Activated CD8-positive, alpha-beta memory T cell treated with anti-CD3 and anti-CD28 coated beads for 24 hours (primary cell): ENCODE measurements at places on chromosomes 4 and X.

GRCh38 chr4:127586922-127587571 is 45.7 kb upstream of the INTU start:
- DNase-seq = no peak

DNA sequence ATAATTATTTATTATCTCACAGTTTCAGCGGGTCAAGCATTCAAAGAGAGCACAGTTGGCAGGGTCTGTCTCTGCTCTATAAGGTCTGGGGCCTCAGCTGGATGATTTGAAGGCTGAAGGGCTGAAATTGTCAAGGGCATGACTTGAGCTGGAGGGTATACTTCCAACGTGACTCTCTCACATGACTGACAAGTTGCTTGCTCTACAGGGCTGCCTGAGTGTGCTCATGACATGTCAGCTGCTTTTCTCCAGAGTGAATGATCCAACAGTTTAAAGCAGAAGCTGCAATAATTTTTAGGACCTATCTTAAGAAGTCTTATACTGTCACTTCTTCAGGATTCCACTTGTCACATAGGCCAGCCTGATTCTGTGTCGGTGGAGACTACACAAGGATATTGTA is 51.2 kb downstream of the TIGD2 start:
- DNase-seq = no peak

DNA sequence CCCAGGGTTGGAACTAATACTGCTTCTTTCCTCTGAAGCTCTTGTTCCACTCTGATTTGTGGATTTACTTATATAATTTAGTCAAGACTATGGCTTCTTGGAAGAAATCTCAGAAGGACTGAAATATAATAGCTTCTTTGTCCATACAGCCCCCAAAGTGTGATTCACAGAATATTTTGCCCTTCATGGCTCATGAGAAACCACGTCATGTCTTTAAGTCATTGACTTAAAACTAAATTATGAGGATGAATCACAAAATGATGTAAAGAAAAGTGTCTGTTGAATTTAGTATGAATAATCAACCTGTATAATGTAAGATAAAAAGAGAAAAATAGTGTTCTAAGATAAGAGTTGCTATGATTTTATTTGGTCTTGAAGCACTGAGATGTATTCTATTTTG is 43.3 kb upstream of the AGA start:
- no peak for DNase-seq

DNA sequence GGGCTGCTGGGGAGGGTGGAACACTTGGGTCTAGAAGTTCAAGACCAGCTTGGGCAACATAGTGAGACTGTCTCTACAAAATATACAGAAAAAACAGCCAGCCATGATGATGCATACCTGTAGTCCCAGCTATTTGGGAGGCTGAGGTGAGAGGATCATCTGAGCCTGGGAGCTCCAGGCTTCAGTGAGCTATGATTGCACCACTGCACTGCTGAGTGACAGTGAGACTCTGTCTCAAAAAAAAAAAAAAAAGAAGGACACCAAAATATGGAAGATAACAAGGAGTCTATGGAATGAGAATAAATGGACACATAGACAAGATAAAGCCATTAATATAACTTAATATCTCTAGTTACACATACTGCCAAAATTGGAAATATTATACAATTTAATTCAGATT is 62.7 kb upstream of the IL15 start:
- no peak for DNase-seq

DNA sequence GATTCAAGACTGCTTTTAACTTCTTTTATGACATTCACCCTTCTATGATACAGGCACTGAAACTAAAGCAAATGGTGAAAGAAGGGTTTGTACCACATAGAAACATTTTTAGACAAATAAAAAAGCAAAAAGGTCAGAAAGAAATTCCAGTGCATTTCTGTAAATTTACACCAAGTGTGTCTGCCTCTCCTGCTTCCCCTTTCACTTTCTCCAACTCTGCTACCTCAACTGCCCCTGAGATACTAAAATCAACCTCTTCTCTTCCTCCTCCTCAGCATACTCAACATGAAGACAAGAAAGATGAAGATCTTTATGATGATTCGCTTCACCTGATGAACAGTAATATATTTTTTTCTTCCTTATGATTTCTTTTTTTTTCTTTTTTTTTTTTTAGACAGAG is 187.9 kb downstream of the LRBA start:
- no peak for DNase-seq

GRCh38 chr4:122604146-122604545 is 16.7 kb downstream of the IL21 start:
- DNase-seq = no peak

DNA sequence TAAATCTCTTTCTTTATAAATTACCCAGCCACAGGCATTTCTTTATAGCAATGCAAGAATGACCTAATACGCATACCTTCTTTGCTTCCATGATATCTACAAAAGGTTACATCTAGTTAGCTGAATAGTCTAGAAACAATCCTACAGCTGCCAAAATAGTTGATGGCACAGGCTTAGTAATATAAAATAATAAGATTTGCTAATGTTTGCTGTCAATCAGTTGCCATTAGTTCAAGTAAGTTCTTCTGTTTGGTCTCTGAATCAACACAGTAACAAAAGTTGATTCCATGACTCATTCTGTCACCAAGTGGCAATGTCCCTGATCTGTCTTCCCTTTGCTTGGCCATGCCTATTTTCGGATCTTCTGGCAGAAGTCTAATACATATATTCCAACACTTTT is 470.2 kb downstream of the SPRY1 start:
- DNase-seq = no peak

DNA sequence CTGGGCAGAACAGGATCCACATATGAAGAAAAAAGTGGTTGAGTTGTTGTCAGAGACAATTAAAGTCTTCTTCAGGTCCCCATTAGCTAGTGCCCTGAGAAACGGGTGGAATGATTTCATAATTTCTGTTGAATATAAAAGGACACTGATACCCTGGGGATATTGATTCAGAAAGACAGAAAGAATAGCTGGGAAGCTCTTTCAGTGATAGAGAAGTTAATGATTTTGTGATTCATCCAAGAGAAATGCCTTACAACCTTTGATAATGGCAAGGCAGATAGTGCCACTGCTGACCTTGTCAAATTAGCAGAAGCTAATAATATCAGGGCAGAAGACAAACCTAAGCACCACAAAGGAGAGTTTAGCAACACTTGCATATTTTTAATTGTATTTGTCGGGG is 37.9 kb downstream of the UNC5C start:
- DNase-seq = no peak

DNA sequence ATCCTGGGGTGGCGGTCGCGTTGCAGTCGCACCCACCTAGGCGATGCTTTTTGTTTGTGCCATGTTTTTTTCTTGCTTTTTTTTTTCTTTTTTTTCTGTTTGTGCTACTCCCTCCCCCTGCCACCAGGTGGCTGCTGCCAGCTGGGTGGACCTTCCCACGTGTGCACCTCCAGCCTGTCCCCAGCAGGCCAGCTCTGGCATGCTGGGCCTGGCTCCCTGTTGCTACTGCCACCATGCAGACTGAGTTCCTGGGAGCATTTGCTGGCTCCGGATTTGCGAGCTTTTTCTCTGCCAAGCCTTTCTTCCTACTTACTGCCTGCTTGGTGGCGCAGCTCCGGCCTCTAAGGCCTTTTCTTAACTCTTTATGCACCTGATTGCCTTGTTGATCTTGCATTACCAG is 161.2 kb upstream of the WDFY3 start:
- DNase-seq = no peak

DNA sequence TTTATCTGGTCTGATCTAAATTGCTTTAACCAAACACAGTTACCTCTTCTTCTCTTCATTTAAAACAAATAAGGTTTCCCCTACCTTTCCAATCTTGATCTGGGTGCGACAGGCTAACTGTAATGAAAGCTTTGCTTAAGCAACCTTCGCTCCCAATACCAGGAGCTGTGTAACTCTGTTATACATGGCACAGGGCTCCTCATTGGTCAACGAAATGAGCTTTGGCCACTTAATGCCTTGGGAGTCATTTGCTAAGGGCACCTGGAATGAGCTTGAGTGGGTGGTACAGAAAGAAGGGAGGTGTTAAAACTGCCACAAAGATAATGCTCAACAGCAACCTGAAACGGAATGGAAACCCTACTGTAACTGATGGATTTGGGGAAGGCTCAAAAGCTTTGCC is 140.5 kb downstream of the CHRNA9 start:
- DNase-seq = no peak

DNA sequence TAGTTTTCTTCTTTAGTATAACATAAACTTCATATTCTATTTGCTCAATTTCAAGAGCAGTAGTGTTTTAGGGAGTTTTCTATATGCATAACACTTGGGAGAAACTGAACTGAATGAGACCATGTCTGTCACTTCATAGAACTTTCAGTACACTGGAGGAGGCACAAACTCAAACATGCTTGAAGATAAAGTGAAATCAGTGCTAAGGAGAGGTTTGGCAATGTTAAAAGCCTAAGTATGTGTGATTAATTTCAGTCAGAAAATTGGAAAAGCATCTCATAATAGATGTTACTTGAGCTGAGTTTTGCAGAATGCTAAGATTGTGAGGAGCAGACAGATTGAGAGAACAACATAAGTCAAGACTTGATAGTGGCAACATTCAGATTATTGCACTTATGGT is 411.2 kb upstream of the HS3ST1 start:
- no peak for DNase-seq

- no peak for DNase-seq
Observed at GRCh38 chr4:7808752-7809151, 130.9 kb downstream of the AFAP1 start.

DNA sequence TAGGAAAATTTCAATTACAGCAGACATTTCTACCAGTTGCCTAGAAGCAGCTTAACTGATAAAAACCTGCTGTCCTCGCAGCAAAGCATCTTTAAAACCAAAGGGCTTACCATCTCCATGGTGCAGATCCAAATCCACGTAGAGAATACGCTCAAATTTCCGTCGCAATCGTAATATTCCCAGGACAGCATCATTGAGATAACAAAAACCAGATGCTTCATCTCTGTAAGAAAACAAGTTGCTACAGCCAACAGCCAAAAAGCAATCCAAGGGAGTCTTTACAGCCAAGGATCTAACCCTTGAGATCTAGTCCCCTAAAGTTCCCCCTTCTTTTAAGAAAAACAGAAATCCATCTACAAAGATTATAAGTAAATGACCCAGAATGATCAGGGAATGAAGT is 77.6 kb downstream of the HDAC8 start:
- no peak for DNase-seq

- DNase-seq = no peak
Observed at GRCh38 chr4:160019936-160020335, 917.1 kb downstream of the RAPGEF2 start.

GRCh38 chrX:120512627-120513026 is 43.5 kb upstream of the LAMP2 start:
- DNase-seq = no peak

DNA sequence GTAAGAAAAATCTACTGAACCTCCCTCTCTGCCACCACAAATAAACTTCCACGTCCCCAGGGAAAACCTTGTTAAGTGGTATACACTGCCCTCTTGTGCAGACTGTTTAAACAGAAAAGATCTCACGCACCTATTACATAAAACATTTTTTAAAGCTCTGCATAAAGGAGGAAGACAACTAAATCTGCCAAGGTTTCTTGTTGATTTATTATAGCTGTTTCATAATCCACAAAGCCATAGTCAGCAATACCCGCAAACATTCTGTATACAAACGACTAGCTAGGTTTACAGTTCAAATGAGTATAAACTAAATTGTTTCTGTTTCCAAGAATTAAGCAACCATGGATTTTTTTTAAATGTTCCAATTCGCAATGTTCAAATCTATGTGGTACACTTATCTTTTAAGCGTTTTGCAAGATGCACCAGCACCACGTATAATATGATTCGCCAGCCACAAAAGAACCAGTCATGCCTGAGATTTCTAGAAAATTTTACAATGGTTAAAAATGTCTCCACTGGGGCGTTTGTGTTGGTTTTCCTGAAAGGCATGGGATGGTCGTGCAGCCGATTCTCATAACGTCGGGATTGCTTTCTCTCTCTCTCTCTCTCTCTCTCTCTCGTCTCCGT is 164.6 kb downstream of the PRKX start:
- DNase-seq = no peak

DNA sequence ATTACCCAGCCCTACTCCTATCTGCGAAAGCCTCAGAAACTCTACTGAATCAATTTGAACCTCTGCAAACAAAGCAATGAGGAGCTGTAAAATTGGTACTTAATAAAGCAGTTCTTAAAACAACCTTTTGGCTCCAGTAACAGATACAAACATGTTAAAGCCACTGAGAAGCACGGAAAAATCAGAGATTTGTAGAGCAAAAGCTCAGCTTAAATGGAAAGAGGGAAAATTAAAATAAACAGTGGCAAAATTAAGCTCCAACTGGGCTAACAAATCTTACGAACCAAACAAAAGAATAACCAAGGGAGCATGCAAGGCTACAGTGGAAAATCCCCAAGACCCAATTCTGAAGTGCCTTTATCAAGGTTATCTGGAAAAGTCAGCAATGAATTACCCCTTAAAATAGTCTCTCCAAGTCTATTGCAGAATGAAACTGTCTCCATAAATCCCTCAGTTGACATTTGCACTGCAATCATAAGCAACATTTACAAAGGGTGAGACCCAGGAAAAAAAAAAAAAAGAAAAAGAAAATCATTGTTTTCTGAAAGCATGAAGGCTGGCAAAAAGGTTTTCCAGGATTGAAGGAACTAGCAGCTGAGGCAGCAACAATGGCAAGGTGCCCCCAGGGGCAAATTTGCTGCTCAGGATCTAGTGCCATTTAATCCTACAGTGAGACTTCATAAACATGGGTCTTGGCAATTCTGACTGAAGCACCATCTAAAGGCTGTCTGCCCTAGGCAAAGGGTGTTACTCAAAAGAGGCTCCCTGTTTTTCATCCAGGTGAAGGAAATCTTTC is 40.1 kb downstream of the USP46 start:
- no peak for DNase-seq

GRCh38 chrX:44012484-44013096 is 39.4 kb upstream of the NDP start:
- peak; percentile 61 for DNase-seq

GRCh38 chr4:40645586-40645985 is 15.9 kb upstream of the RBM47 start:
- DNase-seq = no peak

- no peak for DNase-seq
Observed at GRCh38 chrX:108573136-108573535, 133.5 kb downstream of the COL4A5 start.

DNA sequence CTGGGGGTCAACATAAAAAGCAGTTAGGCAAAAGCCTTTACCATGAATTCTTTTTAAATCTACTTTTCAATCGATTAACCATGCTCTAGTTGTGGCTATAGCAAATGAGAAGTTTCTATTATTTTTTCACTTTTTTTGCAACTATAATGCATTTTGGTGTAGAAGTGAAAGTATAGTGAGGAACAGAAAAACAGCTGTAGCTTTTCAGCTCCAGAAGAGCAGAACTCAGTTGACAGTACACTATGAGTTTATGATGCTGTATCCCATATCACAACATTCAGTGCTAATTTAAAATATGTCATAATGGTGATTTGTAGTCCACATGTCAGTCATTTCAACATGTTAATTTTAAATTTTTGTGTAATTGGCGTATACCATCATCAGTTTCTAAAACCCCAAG is 8.7 kb upstream of the MUC7 start:
- no peak for DNase-seq

GRCh38 chr4:147707892-147708672 is 23.8 kb upstream of the ARHGAP10 start:
- peak; percentile 73 for DNase-seq

- DNase-seq = no peak
Observed at GRCh38 chrX:112254896-112255295, 172.3 kb upstream of the TRPC5 start.

GRCh38 chrX:114787061-114787460 is 203.2 kb downstream of the HTR2C start:
- DNase-seq = no peak

- no peak for DNase-seq
Observed at GRCh38 chrX:7027071-7027470, 120.4 kb upstream of the STS start.
